ENCODE measurements at places on chromosomes 11 and 22.

GRCh38 chr11:4436411-4436810, 12.7 kb upstream of the OR52K2 start:
- no peak for DNase-seq

GRCh38 chr11:64290352-64291261, 495 bp upstream of the KCNK4 start:
- DNase-seq: no peak

DNA sequence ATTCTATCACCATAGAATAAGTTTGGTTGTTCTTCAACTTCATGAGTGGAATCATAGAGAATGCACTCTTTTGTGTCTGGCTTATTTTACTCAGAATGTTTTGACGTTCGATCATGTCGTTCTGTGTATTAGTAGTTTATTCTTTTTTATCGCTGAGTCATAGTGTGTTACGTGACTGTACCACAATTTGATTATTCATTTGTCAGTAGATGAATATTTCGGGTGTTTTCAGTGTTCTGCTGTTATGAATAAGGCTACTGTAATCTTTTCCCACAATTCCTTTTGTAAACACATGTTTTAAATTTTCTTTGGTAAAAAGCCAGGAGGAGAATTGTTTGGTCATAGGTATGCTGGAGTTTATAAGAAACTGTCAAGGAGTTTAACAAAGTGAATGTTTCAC, 279.9 kb upstream of the B3GAT1 start:
- DNase-seq: no peak

DNA sequence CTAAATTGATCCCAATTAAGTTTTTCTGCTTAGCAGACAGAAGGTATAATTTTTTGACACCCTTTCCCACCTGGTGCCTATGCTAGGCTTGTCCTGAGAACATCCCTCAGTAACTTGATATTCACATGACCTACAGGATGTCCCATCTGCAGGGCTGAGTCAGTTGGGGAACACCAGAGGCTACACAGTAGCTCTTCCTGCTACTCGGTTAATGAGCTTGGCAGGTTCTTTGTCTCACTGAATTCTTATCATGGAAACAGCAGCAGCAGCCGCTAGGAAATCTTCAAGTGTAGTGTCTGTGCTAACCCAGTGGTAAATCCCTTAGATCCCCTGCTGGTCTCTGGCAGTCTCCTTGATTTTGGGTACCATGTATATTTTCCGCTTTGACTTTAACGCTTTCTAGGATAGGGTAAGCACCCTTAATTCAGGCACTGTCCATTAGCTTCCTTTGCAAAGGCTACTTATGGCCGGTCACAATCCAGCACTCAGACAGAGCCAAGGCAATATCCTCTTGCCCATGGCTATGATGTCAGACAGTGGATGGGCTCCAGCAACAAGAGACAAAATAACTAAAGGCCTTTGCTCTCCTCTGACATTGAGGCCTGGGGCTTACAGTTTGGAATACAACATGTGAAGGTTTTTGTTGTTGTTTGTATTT, 8.5 kb downstream of the MRPL16 start:
- DNase-seq: no peak

DNA sequence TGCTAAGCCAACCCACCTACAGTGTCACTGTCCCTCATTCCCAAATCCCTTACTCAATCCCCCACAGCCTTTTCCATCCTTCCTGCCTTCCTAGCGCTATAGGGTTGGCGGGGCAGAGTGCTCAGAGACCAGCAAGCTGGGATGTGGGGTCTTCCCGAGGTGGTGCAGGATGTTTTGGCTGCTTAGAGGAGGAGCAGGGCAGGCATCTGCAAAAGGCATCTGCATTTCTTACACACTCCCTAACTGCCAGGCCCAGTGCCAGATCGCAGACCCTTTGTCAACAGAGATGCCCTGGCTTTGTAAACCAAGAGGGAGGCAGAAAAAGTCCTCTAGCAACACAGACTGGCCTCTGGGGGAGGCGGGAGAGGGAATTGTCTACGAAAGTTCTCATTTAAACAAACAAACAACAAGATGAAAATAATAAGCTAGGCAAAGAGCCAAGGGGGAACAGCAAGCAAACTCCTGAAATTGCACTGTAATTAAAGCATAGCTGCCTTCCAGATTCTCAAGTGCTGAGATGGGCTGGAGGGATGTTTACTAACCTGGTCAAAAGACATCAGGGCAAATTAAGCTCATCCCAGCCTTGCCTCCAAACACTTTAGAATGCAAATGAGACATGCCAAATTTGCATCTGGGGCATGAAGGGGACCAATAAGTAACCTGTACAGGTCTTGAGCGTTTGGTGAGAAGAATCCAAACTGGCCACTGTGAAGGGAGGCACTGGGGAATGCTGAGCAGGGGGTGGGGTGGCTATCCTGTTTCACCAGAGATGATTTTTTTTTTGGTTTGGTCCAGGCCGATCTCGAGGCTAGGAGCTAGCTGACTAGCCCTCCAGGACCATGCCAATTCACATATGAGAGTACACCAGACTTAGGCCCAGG, 38.1 kb upstream of the ADA2 start:
- DNase-seq: no peak

- DNase-seq: no peak
These were observed 229.0 kb upstream of the ZC3H12C start for GRCh38 chr11:109864151-109864661.

DNA sequence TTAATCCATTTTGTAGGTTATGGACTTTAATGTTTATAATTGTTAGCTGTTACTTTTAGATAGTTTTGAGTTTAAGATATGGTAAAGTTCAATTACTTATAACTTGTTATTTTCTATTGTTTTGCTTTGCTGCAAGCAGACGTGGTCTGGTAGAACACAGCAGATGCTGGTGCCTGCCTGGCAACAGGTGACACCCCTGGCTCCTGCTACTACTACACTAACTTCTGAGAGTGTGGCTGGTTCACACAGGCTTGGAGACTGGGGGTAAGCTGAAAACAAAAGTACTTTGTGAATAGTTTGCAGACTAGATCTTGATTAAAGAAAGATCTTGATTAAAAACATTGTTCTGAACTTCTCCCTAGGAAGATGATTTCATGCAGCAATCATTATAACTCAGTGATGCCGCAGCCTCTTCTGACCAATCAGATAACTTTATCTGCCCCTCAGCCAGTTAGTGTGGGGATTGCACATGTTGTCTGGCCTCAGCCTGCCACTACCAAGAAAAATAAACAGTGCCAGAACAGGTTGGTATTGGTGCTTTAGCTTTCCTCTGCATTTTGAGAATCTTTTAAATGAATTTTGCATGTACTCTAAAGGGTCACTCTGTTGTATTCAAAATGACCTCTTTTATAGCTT, 90.4 kb downstream of the HIPK3 start:
- DNase-seq: no peak

- DNase-seq: no peak
These were observed 34.5 kb downstream of the GNB1L start for GRCh38 chr22:19819911-19820879.

DNA sequence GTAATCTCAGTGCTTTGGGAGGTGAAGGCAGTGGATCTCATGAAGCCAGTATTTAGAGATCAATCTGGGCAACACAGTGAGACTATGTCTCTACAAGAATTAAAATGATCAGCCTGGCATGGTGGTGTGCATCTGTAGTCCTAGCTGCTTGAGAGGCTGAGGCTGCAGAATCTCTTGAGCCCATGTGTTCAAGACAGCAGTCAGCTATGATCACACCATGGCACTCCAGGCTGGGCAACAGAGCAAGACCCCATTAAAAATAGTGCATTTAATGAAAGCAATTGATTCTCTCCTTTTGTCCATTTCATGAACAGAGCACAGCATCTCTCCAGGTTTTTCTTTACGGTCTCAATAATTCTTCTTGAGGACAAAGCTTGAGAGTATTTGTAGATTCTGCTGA, 11.3 kb upstream of the CARD16 start:
- no peak for DNase-seq

- no peak for DNase-seq
These were observed 223.9 kb upstream of the FOLH1 start for GRCh38 chr11:49432242-49432848.

DNA sequence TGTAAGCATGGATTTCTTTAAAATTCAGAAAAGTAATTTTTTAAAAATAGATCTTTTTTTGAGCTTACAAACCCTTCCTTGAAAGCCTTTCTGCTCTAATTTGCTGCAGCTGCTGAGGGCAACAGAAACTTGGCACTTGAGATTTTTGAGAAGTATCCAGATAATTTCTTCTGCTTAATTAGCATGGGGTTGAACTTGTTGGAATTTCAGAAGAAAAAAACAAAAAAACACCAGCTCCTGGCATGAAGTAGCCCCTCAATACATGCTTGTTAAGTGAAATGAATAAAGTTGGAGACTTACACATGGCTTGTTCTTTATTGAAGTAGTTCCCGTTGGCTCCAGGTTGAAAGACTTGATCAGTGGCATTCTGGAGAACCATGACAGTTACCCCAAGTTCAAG, 331.4 kb upstream of the RAG2 start:
- DNase-seq: no peak

GRCh38 chr22:36206255-36206654, 4.6 kb upstream of the APOL4 start:
- no peak for DNase-seq

DNA sequence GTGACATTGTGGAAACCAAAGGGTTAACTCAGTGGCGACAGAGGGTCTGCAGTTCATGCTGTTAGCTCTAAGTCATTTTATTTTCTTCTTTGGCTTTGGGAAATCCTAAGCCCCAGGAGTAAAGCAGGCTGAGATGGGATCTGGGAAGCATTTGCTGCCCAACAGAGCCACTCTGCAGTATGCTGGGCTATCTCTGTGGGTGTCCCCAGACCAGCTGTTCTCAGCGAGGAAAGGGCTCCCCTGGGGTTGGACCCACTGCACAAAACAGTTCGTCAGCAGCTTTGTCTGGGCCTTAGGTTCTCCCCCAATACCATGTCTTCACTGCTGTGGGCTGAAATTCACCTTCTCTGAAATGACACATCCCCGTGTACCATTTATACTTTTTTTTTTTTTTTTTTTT, 34.0 kb downstream of the KREMEN1 start:
- no peak for DNase-seq

GRCh38 chr11:74682731-74683278, 48.4 kb downstream of the CHRDL2 start:
- no peak for DNase-seq

GRCh38 chr11:126133901-126134300, 71.2 kb upstream of the CDON start:
- DNase-seq: no peak

DNA sequence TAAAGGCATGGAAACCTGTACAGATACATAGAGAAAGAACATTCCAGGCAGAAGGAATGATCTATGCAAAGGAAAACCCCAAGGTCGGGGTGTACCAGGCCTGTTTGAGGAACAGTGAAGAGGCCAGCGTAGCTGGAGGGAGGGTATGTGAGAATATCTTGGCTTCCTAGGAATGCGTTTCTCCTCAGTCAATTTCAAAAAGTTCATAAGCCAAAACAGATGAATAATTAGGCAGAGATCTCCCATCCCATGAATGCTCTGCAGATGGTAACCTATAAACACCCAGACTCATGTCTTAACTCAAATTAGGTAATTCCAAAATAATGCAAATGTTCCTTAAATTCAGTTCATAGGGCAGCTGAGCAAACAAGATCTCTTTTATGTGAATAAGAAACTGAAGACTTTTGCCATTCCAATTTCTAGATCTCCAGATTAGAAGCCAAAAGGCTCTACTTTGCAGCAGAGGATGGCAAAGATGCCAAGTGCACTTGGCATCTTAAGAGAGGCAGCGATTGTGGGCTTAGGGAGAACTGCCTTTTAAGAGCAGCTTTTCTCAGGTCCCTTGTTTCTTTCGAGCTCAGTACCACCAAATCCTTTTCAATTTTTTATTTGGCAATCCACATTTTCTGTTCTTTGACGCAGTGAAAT, 13.2 kb downstream of the FAM118B start:
- DNase-seq: no peak

GRCh38 chr11:70512716-70513115, 114.4 kb downstream of the CTTN start:
- DNase-seq: no peak

DNA sequence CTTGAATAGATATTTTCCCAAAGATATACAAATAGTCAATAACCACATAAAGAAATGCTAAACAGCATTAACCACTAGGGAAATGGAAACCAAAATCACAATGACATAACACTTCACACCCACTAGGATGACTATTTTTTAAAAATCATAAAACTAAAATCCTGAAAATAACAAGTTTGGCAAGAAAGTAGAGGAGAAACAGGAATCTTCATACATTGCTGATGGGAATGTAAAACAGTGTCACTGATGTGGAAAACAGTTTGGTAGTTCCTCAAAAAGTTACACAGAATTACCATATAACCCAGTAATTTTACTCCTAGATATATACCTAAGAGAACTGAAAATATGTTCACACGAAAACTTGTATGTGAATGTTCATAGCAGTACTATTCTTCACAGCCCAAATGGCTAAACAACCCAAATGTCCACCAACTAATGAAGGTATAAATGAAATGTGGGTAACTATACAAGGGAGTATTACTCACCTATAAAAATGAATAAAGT, 12.5 kb downstream of the PICALM start:
- no peak for DNase-seq

- no peak for DNase-seq
These were observed 258.4 kb downstream of the GRM5 start for GRCh38 chr11:88807349-88807748.

GRCh38 chr11:66956689-66957290, 1.4 kb downstream of the PC start:
- DNase-seq: no peak

DNA sequence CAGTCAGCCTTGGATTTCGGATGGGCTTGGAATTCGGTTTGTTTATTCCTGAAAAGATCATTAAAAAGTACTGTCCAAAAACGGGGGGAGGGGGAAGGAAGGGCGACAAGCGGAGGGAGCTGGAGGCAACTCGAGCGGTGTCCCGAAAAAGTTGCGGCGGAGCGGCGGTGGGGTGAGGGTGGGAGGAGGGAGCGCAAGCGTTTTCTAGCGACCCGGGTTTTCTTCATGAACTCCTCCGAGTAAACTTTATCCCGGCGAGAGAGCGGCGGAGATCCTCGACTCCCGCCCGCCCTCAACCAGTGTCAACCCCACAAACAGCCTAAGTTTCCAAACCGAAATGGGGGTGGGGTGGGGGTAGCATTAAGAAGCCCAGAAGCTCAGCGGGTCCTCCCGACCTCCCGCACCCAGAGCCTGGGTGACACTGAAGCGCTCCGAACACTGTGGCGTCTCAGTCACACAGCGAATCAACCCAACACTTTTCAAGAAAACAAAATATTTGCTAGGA, 133.0 kb upstream of the C11orf58 start:
- DNase-seq: no peak

DNA sequence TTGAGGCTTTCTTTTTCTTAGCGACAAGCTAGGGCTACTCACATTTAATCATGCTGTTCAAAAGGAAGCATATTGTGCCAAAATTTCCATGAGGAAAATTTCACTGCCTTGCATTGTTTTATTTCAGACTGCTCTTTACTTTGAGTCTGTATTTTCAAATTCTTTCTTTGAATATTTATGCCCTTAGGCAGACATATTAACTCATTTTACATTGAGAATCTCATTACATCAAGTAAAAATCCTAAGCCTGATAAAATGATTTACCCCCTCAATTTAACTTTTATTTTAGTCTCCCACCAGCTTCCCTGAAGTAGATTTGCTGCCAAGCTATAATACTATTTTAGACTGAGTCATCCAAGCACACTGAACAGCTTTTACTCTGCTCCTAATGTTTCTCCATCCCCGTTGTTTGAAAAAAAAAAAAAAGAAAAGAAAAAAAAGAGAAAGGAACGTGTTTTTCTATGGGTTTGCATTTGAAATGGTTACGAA, 189.3 kb upstream of the MTMR2 start:
- DNase-seq: no peak
